Hepatocyte (in vitro differentiated cells): ENCODE measurements at places on chromosomes 2 and 18. TPM values are rescaled to one million over a fixed set of nuclear protein-coding genes. Genes with fewer than 3 reads are reported as not detected.

Gene ALK
- 0.20 and 0.27 TPM in 2 replicates for total RNA-seq

Gene TUBA4A
- 4.7 and 9.6 TPM in 2 replicates for total RNA-seq

Gene HOXD12
- 17.9 and 29.0 TPM in 2 replicates for total RNA-seq

Gene LHCGR
- total RNA-seq = not detected in 2 replicates

Gene CNGA3
- total RNA-seq = 0.04 and 0.13 TPM in 2 replicates

Gene SERPINB13
- total RNA-seq = not detected in 2 replicates

Gene GRB14
- total RNA-seq = 3.6 and 4.2 TPM in 2 replicates

Gene IL1R2
- total RNA-seq = 1.3 and 10.5 TPM in 2 replicates

Gene RTKN
- 66.1 and 74.2 TPM in 2 replicates for total RNA-seq

Gene EFEMP1
- total RNA-seq = 54.6 and 70.0 TPM in 2 replicates

Gene CRYGC
- total RNA-seq = 1.3 TPM in 1 of 2 replicates, not detected in the other

Gene SLC19A3
- total RNA-seq = 19.7 and 21.8 TPM in 2 replicates

Gene RIT2
- total RNA-seq = not detected in 2 replicates

Gene CD8A
- total RNA-seq = 0.33 TPM in 1 of 2 replicates, not detected in the other

Gene GLI2
- 3.8 and 5.8 TPM in 2 replicates for total RNA-seq

Gene CPLX4
- total RNA-seq = not detected in 2 replicates

Gene MAPRE3
- 8.0 and 8.6 TPM in 2 replicates for total RNA-seq

Gene MOCOS
- 7.9 and 8.6 TPM in 2 replicates for total RNA-seq

Gene ASB18
- not detected in 2 replicates for total RNA-seq

Gene SIX3
- not detected in 2 replicates for total RNA-seq

Gene GPR45
- total RNA-seq = not detected in 2 replicates

Gene RAMP1
- 134 and 156 TPM in 2 replicates for total RNA-seq
